ENCODE measurements at places on chromosomes 6 and 20.

GRCh38 chr20:35616465-35617396 is 1.1 kb downstream of the SPAG4 start:
- DNase-seq = peak; percentile 56

GRCh38 chr6:158322724-158323560 is 10.7 kb downstream of the TULP4 start:
- DNase-seq = no peak

DNA sequence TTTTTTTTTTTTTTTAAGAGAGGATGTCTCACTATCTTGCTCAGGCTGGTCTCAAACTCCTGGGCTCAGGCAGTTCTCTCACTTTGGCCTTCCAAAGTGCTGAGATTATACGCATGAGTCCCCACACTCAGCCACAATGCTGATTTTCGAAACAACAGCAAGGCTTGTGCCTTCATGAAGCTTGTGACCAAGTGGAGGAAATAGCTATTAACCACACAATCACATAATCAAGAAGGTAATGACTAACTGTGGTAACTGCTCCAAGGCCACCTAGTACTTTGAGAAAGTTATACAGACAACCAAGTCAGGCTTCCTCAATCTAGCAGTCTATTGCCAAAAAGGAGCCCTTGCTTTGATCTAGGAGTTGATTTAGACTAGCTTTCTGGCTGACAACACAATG is 46.3 kb downstream of the SOD2 start:
- DNase-seq = no peak

DNA sequence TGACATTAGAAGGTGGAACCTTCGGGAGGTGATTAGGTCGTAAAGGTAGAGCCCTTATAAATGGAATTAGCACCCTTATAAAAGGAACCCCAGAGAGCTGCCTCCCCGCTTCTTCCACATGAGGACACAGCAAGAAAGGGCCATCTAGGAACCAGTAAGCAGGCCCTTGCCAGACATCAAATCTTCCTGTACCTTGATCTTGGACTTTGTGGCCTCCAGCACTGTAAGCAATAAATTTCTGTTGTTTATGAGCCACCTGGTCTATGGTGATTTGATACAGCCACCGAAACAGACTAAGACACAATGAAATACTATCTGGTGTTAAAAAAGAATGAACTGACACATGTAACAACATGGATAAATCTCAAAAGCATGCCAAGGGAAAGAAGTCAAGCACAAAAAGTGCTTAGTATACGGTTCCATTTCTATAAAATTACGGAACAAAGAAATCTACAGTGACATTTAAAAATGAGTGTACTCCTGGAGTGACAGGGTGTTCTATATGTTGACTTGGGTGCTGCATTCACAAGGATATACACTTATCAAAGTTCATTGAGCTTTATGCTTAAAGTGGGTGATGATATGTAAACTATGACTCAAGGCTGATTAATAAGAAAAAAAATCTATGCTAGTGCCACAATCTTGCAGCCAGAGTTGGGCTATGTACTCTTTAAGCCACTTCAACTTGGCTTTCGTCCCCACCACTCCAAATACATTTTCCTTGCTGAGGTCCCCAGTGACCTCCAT is 18.4 kb downstream of the SERPINB1 start:
- no peak for DNase-seq

- DNase-seq = peak; percentile 57
Observed at GRCh38 chr6:27838945-27839625, 73.1 kb downstream of the OR2B2 start.

DNA sequence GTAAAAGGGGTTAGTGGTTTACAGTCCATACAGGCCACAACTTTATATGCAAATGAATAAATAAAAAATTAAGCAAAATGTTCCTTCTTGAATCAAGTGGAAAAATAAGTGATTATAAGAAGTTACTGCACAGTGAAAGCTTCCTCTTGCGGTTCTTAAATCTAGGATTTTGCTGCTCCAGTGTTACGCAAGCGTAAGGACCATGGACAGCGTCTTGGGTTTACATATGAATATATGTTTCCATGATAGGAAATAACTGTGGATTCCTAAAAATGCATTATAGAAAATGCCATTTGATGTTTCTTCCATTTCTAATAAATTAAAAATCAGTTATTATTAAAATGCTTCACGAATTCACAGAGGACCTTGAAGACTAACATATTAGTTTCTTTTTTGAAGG is 176.6 kb upstream of the POU3F2 start:
- no peak for DNase-seq

- DNase-seq = no peak
Observed at GRCh38 chr6:156703719-156704118, 73.5 kb upstream of the ARID1B start.

Measured in NCI-H2081 (cell line).